ENCODE measurements at places on chromosomes 16 and 17. TPM values are rescaled to one million over a fixed set of nuclear protein-coding genes. Genes with fewer than 3 reads are reported as not detected.

The ADAMTS18 gene
- total RNA-seq = 0.12 TPM

DNA sequence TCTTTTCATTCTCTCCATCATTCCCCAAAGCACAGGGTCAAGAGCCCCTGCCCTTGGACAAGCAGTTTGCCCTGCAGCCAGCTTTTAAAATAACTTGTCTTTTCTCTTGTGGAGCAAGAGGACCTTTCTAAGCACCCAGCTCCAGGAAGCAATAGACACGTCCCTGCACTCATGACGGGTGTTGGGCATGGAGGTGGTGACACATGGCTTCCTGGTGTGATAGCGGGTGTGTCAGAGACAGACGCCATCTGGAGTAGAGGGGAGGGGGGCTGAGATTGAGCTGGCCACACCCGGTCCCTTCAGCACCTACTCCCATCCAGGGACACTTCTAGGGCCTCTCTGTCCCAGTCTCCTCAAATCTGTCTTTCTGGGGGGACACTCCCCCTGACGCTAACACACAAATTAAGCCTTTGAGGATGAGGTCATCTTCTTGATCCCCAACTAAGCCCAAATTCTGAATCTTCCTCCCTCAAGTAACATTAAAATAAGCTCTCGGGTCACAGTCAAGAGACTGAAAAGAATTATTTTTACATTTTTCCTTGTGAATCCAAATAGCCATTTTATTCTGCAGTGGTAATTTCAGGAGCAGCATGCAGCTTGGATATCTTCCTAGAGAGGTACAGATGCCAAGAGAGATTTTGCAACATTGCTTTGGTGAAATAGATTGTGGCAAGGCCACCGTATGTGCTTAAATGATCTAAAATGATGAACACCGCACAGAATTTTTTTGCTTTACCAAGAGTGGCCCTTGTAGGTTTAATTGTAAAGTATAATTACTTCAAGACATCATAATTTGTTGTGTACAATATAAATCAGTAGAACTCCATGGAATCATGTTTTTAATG lies 216.6 kb upstream of the IRX3 start:
- no peak overlapping the region for H3K4me3 ChIP-seq
- H3K27ac ChIP-seq = no peak overlapping the region

GRCh38 chr17:14310101-14310500 lies 9.2 kb downstream of the HS3ST3B1 start:
- no peak overlapping the region for H3K27ac ChIP-seq
- peaks cover 15% of the 10 kb centered on the region for H3K27me3 ChIP-seq
- DNase-seq = no peak
- peaks cover 17% of the 10 kb centered on the region for H3K36me3 ChIP-seq

The HIGD1B gene
- total RNA-seq = not detected

GRCh38 chr17:73423159-73423715 lies 111.4 kb upstream of the CDC42EP4 start:
- no peaks in the 10 kb centered on the region for H3K27me3 ChIP-seq
- no peak overlapping the region for H3K4me3 ChIP-seq
- H3K27ac ChIP-seq = no peak overlapping the region
- peaks cover 13% of the 10 kb centered on the region for H3K36me3 ChIP-seq

The KLHL10 gene
- total RNA-seq = not detected

GRCh38 chr16:82643936-82644630 lies 17.3 kb downstream of the CDH13 start:
- no peak overlapping the region for H3K27ac ChIP-seq
- H3K4me3 ChIP-seq = no peak overlapping the region
- H3K4me1 ChIP-seq = peaks cover 26% of the 10 kb centered on the region
- DNase-seq = no peak
- H3K27me3 ChIP-seq = no peaks in the 10 kb centered on the region

GRCh38 chr17:69637446-69638156 lies 223.1 kb downstream of the MAP2K6 start:
- no peak overlapping the region for H3K4me3 ChIP-seq
- no peaks in the 10 kb centered on the region for H3K27me3 ChIP-seq
- no peaks in the 10 kb centered on the region for H3K36me3 ChIP-seq
- H3K27ac ChIP-seq = no peak overlapping the region

GRCh38 chr16:69830146-69830533 lies 68.0 kb downstream of the WWP2 start:
- no peak for DNase-seq
- H3K27me3 ChIP-seq = no peaks in the 10 kb centered on the region
- H3K36me3 ChIP-seq = no peaks in the 10 kb centered on the region
- peaks cover 9% of the 10 kb centered on the region for H3K4me1 ChIP-seq

DNA sequence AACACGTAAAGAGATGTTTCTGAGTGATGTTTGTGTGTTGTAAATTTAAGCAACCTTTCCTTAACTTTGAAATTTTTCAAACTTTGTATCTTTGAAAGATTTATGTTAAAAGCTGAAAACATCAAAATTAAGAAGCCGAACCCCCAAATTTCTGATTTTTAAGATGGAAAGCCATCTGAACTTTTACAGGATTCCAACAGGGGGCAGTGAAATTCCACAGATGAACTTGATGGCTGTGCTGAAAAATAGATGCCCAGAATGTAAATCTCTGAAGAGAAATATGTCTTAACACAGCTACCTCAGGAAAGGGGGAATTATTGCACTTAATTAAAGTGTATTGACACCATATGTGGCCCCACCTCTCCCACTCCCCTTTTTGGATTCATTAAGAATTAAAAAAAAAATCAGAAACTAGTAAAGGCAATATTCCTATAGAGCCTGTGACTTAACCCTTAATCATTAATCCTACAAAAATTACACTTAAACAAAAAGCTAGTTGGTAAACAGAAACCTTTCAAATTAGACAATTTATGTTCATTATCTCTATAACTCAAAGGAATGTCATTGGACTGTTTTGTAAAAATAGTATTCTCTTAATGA lies 597.9 kb downstream of the KCNJ2 start:
- no peaks in the 10 kb centered on the region for H3K27me3 ChIP-seq
- no peak overlapping the region for H3K27ac ChIP-seq
- H3K4me3 ChIP-seq = no peak overlapping the region

- H3K36me3 ChIP-seq = peaks cover 25% of the 10 kb centered on the region
- no peak for DNase-seq
- no peaks in the 10 kb centered on the region for H3K27me3 ChIP-seq
- H3K4me3 ChIP-seq = no peak overlapping the region
- no peaks in the 10 kb centered on the region for H3K4me1 ChIP-seq
Measured at GRCh38 chr17:18928628-18929125, 23.3 kb upstream of the SLC5A10 start.

GRCh38 chr16:9235867-9236266 lies 144.4 kb downstream of the HAPSTR1 start:
- no peak overlapping the region for H3K4me3 ChIP-seq
- no peak for DNase-seq
- no peak overlapping the region for H3K27ac ChIP-seq
- peaks cover 1% of the 10 kb centered on the region for H3K36me3 ChIP-seq
- H3K27me3 ChIP-seq = peaks cover 9% of the 10 kb centered on the region
- no peaks in the 10 kb centered on the region for H3K4me1 ChIP-seq

DNA sequence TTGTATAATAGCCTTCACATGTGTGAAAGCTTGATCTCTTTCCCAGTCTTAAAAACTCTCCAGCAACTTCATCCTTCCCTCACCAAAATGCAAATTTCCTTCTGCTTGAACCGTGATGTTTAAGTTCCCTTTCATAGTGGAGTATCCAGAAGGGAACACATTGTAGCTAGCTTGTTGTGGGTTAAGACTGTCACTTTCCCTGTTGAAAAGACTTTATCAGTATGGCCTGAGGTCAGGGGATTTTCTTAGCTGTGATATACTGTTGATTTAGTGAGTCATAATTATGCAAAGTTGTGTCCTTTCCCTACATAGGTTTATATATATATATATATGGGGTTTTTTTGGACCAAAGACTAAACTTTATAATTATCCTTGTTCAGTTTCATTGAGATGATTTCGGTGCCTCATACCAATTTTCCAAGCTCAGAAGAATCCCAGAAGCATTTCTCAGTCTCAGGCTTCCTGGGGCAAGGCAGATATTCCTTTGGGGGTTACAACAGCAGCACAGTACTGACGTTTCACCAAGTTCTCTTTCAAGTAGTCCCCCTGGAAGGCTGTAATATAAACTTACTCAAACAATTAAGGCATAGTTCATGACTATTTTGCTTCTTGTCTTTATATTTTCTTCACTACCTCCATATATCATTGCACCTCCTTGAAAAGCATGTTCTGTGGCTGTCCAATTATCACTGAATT lies 35.7 kb downstream of the ESRP2 start:
- H3K27me3 ChIP-seq = no peaks in the 10 kb centered on the region
- no peak overlapping the region for H3K27ac ChIP-seq
- no peaks in the 10 kb centered on the region for H3K36me3 ChIP-seq
- no peak for DNase-seq

GRCh38 chr16:12252616-12253015 lies 276.1 kb downstream of the SNX29 start:
- no peak overlapping the region for H3K27ac ChIP-seq
- peaks cover 19% of the 10 kb centered on the region for H3K4me1 ChIP-seq
- H3K27me3 ChIP-seq = peaks cover 16% of the 10 kb centered on the region
- H3K36me3 ChIP-seq = no peaks in the 10 kb centered on the region

- no peaks in the 10 kb centered on the region for H3K36me3 ChIP-seq
- no peak overlapping the region for H3K4me3 ChIP-seq
- no peak for DNase-seq
- H3K27me3 ChIP-seq = peaks cover 44% of the 10 kb centered on the region
- H3K4me1 ChIP-seq = peaks cover 6% of the 10 kb centered on the region
Measured at GRCh38 chr17:82328141-82328993, 5.2 kb downstream of the SECTM1 start.

GRCh38 chr16:7376227-7376626 lies 43.6 kb downstream of the RBFOX1 start:
- H3K36me3 ChIP-seq = no peaks in the 10 kb centered on the region
- no peaks in the 10 kb centered on the region for H3K4me1 ChIP-seq
- DNase-seq = no peak
- no peak overlapping the region for H3K4me3 ChIP-seq
- H3K27me3 ChIP-seq = peaks cover 5% of the 10 kb centered on the region
- H3K27ac ChIP-seq = no peak overlapping the region

DNA sequence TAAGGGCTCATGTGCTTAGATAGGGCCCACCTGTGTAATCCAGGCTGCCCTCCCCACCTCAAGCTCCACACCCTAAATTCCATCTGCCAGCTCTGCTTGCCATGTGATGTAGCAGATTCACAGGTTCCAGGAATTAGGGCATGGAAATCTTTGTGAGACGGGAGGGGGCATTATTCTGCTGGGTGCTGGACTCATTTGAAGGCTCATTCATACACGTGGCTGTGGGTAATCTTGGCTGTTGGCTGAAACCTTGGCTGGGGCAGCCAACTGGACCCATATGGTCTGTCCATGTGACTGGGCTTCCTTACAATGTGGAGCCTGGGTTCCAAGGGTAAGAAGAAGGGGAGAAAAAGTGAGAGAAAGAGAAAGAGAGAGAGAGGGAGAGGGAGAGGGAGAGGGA lies 115.1 kb downstream of the CYLD start:
- no peaks in the 10 kb centered on the region for H3K36me3 ChIP-seq
- H3K4me3 ChIP-seq = no peak overlapping the region
- H3K27ac ChIP-seq = peak overlapping the region; percentile 45
- peaks cover 27% of the 10 kb centered on the region for H3K4me1 ChIP-seq

The GP2 gene
- total RNA-seq = not detected

GRCh38 chr17:75712446-75712845 lies 8.8 kb upstream of the ITGB4 start:
- no peaks in the 10 kb centered on the region for H3K4me1 ChIP-seq
- H3K27me3 ChIP-seq = peaks cover 35% of the 10 kb centered on the region
- no peak overlapping the region for H3K4me3 ChIP-seq
- no peak for DNase-seq

GRCh38 chr17:39699818-39700147 lies at the start of gene ERBB2:
Gene ERBB2, plus strand, starts transcription at chr17:39700064. Its CDS starts 175 bp downstream, at chr17:39700239.
- H3K4me3 ChIP-seq = peak within 1 kb of the TSS; percentile 96
- peak; percentile 42 for DNase-seq
- peak within 1 kb of the TSS; percentile 93 for H3K27ac ChIP-seq
- H3K36me3 ChIP-seq = no peaks in the 10 kb centered on the region
- peaks cover 3% of the 10 kb centered on the region for H3K27me3 ChIP-seq

DNA sequence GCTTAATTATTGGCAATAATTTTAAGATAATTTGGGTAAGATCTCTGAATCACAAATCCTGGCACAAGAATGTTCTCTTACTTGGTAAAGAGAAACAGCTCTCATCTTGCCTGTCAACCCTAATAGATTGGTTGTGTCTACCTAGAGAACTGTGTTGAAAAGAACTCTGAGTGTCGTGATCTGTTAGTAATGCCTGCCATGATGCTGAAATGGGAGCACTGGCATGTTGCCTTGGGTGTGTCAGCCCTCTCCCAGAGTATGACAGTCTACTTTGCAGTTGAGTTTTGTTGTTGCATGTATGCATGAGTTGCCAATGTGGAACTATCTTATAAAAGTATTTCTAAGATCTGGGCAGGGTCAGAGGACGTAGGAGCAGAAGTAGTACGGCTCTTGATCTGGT lies 221.4 kb downstream of the MAF start:
- H3K27ac ChIP-seq = no peak overlapping the region
- peaks cover 6% of the 10 kb centered on the region for H3K27me3 ChIP-seq
- H3K36me3 ChIP-seq = no peaks in the 10 kb centered on the region
- peaks cover 6% of the 10 kb centered on the region for H3K4me1 ChIP-seq

GRCh38 chr17:41553176-41553575 lies 18.7 kb downstream of the KRT9 start:
- DNase-seq = no peak
- no peak overlapping the region for H3K27ac ChIP-seq
- H3K27me3 ChIP-seq = peaks cover 9% of the 10 kb centered on the region
- H3K4me1 ChIP-seq = peaks cover 17% of the 10 kb centered on the region

- no peaks in the 10 kb centered on the region for H3K4me1 ChIP-seq
- H3K4me3 ChIP-seq = no peak overlapping the region
- H3K27ac ChIP-seq = no peak overlapping the region
- DNase-seq = no peak
- H3K36me3 ChIP-seq = no peaks in the 10 kb centered on the region
Measured at GRCh38 chr16:50050802-50051201, 15.0 kb upstream of the HEATR3 start.

The OR4D1 gene
- not detected for total RNA-seq

DNA sequence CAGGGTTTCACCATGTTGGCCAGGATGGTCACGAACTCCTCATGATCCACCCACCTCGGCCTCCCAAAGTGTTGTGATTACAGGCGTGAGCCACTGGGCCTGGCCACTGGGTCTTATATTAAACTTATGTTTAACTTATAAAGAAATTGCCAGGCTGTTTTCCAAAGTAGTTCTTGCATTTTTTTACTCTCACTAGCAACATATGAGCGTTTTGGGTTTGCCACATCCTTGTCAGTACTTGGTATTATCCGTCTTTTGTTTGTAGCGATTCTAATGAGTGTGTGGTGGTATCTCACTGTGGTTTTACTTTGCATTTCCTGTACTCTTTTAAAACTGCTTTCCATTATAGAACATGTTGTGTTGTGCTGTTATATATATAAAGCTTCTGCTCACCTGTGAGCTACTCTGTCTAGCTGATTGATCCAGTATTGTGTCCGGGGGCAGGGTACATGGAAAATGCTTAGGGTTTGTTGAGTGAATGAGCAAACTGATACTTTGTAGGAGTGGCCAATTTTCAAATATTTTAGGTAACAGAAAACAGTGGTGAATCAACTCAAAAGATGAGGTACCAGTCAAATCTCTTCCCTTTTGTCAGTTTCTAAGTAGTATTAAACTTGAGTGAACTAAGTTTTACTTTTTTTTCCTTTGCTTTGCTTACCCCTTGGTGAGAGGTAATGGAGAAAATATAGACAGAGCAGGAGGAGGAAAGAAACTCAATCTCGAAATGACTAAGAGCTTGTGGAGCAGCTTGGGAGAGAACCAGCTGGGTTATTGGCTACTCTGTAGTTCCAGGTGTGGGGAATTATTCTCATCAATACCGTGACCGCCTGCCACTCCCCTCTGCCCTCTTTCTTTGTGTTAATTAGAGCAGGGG lies 75.8 kb downstream of the PITPNC1 start:
- DNase-seq = no peak
- peaks cover 3% of the 10 kb centered on the region for H3K36me3 ChIP-seq
- H3K4me3 ChIP-seq = no peak overlapping the region
- H3K4me1 ChIP-seq = peaks cover 16% of the 10 kb centered on the region
- no peaks in the 10 kb centered on the region for H3K27me3 ChIP-seq

The IGF2BP1 gene
- 536 TPM for total RNA-seq

The FTSJ3 gene
- total RNA-seq = 59.9 TPM
